ENCODE measurements at places on chromosomes 3 and 15.

DNA sequence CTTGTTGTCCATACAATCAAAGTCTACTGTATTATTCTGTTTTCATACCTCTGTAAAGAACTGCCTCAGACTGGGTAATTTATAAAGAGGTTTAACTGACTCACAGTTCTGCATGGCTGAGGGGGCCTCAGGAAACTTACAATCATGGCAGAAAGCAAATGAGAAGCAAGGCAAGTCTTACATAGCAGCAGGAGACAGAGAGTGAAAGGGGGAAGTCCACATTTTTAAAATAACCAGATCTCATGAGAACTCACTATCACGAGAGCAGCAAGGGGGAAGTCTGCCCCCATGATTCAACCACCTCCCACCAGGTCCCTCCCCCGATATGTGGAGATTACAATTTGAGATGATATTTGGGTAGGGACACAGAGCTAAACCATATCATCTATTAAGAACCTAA, 724.6 kb upstream of the CBLB start:
- no peak for DNase-seq
- H3K27me3 ChIP-seq: no peaks in the 10 kb centered on the region
- H3K27ac ChIP-seq: no peak overlapping the region
- H3K4me3 ChIP-seq: no peak overlapping the region

DNA sequence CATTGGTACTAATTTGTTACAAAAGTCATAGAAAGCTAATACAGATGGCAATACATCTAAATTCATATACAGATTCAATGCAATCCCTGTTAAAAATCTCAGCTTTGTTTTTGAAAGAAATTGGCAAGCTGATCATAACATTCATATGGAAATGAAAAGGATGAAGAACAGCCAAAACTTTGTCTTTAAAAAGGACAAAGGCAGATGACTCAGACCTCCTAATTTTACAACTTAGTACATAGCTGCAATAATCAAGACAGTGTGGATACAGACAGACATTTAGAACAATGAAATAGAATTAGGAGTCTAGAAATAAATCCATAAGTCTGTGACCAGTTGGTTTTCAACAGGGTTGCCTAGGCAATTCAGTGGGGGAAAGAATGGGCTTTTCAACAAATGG, 63.3 kb downstream of the AQP9 start:
- no peaks in the 10 kb centered on the region for H3K27me3 ChIP-seq
- H3K27ac ChIP-seq: no peak overlapping the region
- H3K4me1 ChIP-seq: no peaks in the 10 kb centered on the region
- no peaks in the 10 kb centered on the region for H3K36me3 ChIP-seq
- no peak overlapping the region for H3K4me3 ChIP-seq

DNA sequence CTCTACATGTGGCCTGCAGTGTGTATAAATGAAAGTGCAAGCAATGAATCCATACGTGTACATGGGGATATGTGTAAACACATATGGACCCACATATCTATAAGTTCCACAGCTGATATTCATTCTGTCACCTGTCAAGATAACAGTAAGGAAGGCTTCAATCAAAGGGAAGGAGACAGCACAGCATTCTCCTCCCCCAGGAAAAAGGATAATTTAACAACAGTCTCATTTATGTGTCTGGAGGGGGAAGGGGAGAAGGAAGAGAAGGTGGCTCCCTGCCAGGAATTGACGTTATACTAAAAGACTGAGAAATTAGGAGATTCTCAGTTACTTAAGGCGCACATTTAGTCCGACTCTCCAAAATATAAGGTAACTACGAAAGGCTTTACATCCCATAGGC, 345.9 kb downstream of the FOXP1 start:
- no peak for DNase-seq
- no peaks in the 10 kb centered on the region for H3K4me1 ChIP-seq
- no peak overlapping the region for H3K27ac ChIP-seq

DNA sequence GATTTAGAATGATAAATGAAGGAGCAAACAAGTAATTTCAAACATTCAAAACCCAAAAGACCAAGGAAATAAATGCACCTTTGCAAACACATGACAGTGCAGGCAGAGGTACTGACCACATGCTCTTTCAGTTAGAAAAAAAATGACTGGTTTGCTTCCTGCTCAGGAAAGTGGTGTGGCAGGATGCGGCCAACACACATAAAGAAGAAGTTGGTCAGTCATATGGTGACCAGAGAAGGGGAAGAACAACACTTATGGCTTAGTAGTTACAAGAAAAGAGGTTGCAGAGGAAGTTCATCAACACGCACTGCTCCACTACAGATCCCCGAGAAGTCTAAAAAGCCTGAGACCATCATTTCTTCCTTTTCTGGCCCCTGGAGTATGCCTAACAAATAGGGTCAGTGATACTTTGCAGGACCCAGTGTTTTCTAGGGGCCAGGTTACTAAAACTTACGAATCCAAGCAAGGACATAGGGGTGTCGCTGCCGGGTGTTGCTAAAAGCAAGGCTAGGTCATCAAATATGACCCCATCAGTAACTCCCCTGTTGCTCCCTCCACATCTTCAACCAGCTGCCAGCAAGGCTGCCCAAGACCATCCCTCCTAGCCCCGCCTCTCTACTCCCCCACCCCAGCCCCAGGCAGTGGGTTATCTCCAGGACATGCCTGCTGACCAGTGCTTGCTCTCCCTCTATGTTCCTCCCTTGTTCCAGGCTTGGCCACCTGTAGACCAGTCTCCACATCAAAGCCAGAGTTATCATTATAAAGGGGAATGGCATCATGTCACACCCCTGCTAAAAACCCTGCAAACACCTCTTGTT, 11.2 kb downstream of the ATP8B4 start:
- H3K4me1 ChIP-seq: peaks cover 18% of the 10 kb centered on the region
- no peak for DNase-seq
- no peaks in the 10 kb centered on the region for H3K36me3 ChIP-seq
- H3K27me3 ChIP-seq: no peaks in the 10 kb centered on the region
- H3K27ac ChIP-seq: no peak overlapping the region
- no peak overlapping the region for H3K4me3 ChIP-seq

DNA sequence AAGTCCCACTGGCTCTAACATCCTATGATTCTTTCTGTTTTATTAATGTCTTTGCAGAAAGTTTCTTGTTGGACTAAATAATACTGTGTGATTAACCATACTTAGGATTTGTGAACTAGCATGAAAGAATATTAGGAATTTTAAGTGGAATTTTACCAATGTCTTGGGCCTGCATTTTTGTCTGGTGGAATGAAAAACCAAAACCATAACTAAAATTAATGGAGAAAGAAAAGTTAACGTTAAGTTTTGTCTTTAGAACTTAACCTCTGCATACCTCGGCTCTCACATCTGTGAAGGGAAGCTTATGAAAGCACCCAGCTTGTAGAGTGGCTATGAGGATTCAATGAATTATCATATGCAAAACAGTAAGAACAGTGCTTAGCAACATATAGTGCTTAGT, 6.5 kb downstream of the FBN1 start:
- no peak overlapping the region for H3K27ac ChIP-seq
- no peaks in the 10 kb centered on the region for H3K4me1 ChIP-seq
- no peaks in the 10 kb centered on the region for H3K36me3 ChIP-seq
- H3K4me3 ChIP-seq: no peak overlapping the region

- no peaks in the 10 kb centered on the region for H3K27me3 ChIP-seq
- H3K36me3 ChIP-seq: no peaks in the 10 kb centered on the region
- DNase-seq: no peak
- no peak overlapping the region for H3K4me3 ChIP-seq
Measured at GRCh38 chr3:161854232-161854771, 357.7 kb downstream of the OTOL1 start.

- peaks cover 6% of the 10 kb centered on the region for H3K4me1 ChIP-seq
- no peak for DNase-seq
- H3K27ac ChIP-seq: no peak overlapping the region
- no peaks in the 10 kb centered on the region for H3K36me3 ChIP-seq
- peak overlapping the region; percentile 28 for H3K4me3 ChIP-seq
- peaks cover 18% of the 10 kb centered on the region for H3K27me3 ChIP-seq
Measured at GRCh38 chr3:51955893-51956770, 951 bp downstream of the GPR62 start.

DNA sequence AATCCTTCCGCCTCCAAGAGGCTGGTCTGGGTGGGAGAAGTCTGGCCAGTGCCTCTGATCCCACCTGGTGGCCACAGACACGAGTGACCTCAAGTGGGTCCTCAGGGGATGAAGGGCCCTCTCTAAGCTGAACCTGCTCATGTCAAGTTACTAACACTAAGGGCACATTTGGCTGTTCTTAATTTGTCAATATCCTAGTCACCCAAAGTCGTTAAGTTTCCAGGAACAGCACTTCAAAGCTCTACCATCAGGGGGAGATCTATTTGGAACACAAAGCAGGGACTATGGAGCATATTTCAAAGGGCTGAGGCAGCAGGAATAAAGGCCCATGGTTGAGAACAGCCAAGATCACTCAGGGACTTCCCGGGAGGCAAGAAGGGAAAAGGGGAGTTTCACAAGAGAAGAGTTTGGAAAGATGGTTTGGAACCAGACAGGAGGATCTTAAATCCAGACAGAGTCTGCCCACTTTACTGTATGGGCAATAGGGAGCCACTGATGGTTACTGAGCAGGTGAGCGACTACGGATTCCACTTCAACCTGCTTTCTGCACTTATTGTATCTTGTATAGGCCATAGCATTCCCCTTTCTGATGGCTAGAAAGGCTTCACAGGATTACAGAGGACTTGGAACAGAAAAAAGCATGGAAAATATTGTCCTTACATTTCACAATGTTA, 13.7 kb downstream of the OXTR start:
- no peak overlapping the region for H3K27ac ChIP-seq
- H3K4me1 ChIP-seq: no peaks in the 10 kb centered on the region
- H3K4me3 ChIP-seq: no peak overlapping the region

GRCh38 chr3:88678747-88679146, 428.7 kb upstream of the EPHA3 start:
- H3K36me3 ChIP-seq: no peaks in the 10 kb centered on the region
- no peak overlapping the region for H3K4me3 ChIP-seq
- H3K27me3 ChIP-seq: no peaks in the 10 kb centered on the region
- no peaks in the 10 kb centered on the region for H3K4me1 ChIP-seq
- DNase-seq: no peak
- no peak overlapping the region for H3K27ac ChIP-seq

GRCh38 chr15:29533647-29534046, 264.0 kb upstream of the NSMCE3 start:
- no peak for DNase-seq
- H3K36me3 ChIP-seq: no peaks in the 10 kb centered on the region
- H3K27ac ChIP-seq: no peak overlapping the region
- no peaks in the 10 kb centered on the region for H3K4me1 ChIP-seq

GRCh38 chr15:68384451-68385239, 47.3 kb downstream of the ITGA11 start:
- no peaks in the 10 kb centered on the region for H3K4me1 ChIP-seq
- H3K27me3 ChIP-seq: peaks cover 3% of the 10 kb centered on the region
- H3K36me3 ChIP-seq: no peaks in the 10 kb centered on the region
- no peak overlapping the region for H3K27ac ChIP-seq
- H3K4me3 ChIP-seq: no peak overlapping the region

GRCh38 chr3:19945969-19946831, 697 bp upstream of the RAB5A start:
- H3K4me1 ChIP-seq: peaks cover 35% of the 10 kb centered on the region
- H3K36me3 ChIP-seq: no peaks in the 10 kb centered on the region

DNA sequence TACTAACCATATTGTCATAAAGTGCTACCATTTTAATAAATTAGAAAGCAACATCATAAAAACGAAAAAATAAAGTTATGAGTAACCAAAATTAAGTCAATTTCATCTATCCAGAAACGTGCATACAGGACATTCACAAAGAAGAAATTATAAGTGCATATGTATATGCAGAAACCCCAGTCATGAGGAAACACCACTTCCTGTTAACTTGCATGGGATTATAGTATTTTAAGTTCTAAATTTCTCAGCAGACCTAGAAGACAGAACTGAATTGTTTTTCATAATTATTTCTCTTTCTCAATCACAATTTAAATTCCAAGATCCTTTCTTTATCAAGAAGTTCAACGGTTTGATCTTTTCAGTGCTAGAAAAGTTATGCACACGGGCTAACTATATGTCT, 1.4 kb upstream of the KBTBD8 start:
- no peak overlapping the region for H3K4me3 ChIP-seq
- peaks cover 12% of the 10 kb centered on the region for H3K4me1 ChIP-seq
- no peak overlapping the region for H3K27ac ChIP-seq
- DNase-seq: no peak
- no peaks in the 10 kb centered on the region for H3K36me3 ChIP-seq
- no peaks in the 10 kb centered on the region for H3K27me3 ChIP-seq

DNA sequence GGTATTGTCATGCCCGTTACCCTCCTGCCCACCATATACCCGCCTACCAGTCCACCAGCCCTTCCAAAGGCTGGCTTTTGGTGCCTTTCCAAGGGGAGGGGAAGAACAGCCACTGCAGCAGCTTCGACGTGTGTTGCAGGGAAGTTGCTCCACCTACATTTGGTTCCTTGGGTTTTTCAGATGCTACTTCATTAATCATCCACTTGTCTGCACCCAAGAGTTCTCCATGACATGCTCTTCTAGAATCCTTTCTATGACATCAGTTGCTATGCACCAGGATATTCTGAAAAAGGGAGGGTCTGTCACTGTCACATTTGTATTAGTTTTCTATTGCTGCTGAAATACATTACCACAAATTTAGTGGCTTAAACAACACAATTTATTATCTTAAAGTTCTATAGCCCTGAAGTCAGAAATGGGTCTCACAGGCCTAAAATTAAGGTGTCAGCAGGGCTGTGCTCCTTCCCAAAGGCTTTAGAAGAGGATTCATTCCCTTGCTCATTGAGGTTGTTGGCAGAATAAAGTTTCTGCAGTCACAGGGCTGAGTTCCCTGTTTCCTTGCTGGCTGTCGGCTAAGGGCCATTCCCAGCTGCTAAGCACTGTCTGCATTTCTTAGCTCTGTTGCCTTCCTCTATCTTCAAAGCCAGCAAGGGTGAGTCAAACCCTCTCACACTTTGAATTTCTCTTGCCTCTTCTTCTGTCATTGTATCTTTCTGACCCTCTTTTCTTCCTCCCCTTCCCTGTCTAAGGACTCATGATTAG, at the start of gene LYZL4:
LYZL4 (minus strand) TSS at position 241 of the 762 bp plus-strand sequence. CDS start 3,359 bp downstream, outside the sequence.
- H3K4me3 ChIP-seq: no peak within 1 kb of the TSS
- H3K27ac ChIP-seq: no peak within 1 kb of the TSS
- H3K4me1 ChIP-seq: no peaks in the 10 kb centered on the region
- H3K36me3 ChIP-seq: no peaks in the 10 kb centered on the region

DNA sequence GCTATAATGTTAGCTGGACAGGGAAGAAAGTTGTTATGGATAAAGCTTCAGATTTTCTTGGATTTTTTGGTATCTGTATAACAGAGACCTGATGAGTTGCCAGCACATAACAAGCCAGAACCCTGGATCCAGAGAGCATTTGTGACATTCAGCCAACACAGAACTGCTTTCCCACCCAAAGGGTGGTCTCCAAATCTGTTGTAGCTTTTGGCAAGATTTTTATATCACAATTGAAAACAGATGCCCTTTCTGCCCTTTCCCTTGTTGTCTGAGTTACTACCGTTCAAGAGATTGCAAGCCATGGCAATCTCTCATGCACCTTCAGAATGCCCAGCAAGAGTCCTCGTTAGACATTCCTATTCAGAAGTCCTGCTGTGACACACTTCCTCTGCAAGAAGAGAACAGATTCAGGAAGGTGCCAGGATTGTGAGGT, 107.6 kb upstream of the FGF7 start:
- H3K4me3 ChIP-seq: no peak overlapping the region
- no peaks in the 10 kb centered on the region for H3K4me1 ChIP-seq
- DNase-seq: no peak
- H3K27me3 ChIP-seq: no peaks in the 10 kb centered on the region
- no peaks in the 10 kb centered on the region for H3K36me3 ChIP-seq
- no peak overlapping the region for H3K27ac ChIP-seq

GRCh38 chr15:91122296-91122695, 22.2 kb downstream of the SV2B start:
- DNase-seq: no peak
- H3K4me1 ChIP-seq: no peaks in the 10 kb centered on the region
- peaks cover 5% of the 10 kb centered on the region for H3K27me3 ChIP-seq
- no peak overlapping the region for H3K4me3 ChIP-seq
- no peaks in the 10 kb centered on the region for H3K36me3 ChIP-seq
